ENCODE measurements at places on chromosomes 2 and 18.

DNA sequence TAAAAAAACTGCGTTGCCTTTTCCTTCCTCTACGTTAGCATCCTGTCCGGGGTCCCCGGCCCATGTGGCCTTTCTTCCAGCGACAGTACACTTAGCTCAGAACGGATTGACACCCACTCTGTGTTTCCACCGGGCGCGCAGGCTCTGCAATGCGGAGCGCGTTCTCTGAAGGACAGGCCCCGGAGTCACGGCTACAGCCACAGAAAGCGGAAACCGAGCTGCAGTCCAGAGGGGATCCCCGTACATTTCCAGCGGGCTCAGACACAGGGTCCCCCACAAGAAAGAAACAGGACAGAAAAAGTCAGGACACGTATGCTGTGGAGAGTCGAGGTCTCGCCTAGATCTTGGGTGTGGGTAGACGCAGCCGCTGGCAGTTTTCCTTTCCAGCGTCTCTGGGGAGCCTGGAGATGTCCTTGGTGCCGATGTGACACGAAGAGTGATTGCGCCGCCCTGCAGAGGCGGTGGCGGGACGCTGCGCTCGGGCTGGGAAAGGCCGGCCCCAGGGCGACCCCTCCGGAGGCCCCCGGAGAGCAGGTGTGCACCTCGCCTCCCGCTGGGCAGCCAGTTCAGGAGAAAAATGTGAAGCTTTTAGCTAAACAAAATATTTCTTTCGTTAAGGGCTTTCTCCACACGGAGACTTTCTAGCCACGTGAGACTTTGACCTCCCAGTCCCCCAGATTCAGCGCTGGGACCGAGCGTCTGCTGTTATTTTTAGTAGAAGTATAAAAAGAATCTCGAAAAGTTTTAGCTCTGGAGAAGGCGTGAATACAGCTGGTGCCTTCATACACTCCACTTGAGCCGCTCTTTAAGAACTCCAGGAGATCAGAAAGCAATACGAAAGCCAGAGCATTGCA, 1.3 kb upstream of the ACKR3 start:
- DNase-seq, result peak; percentile 60

DNA sequence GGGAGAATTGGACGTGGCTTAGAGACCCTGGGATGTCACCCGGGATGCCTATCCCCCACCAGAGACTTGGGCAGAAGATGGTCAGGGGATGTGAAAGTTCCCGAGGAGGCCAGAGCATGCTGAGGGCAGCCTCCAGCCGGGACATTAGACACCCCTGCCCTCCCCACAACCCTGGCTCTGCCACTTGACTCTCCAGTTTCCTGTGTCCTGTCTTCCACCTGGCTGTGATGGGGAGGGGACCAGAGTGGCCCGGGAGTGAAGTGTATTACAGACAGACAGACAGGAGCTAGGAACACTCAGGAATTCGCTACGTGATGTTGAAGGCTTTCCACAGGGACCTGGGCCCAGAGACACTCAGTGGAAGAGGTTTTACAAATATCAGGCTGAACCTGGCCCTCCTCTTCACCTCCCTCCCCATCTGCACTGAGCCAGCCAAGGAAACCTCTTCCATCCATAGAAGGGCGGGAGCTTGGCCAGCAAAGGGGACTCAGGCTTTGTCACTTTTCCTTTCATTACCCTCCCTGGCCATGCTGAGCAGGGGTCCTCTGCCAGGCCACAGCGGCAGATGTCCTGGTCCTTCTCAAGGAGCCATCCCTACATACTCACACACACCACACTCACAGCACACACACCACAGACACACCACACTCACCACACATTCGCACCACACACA, 60.7 kb downstream of the SDC1 start:
- DNase-seq, result no peak

DNA sequence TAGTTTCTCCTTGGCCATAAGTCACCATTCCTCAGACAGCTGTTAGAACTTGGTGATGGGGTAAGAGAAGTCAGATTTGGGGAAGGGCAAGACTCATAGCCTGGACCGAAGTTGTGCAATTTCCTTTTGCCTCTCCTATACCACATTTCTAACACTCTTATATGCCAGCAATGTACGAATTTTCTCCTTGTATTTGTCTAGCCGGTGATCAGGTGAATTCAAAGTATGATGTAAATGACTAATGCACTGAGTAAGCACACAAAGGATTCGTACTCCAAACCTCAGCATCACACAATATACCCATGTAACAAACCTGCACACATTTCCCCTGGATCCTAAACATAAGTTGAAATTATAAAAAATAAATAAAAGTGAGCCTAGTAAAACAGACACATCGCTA, 1143.5 kb upstream of the CELF4 start:
- DNase-seq, result no peak

GRCh38 chr2:173982918-173983317, 17.7 kb upstream of the SP3 start:
- no peak for DNase-seq

- no peak for DNase-seq
Measured at GRCh38 chr2:150409196-150409595, 78.3 kb downstream of the RND3 start.

DNA sequence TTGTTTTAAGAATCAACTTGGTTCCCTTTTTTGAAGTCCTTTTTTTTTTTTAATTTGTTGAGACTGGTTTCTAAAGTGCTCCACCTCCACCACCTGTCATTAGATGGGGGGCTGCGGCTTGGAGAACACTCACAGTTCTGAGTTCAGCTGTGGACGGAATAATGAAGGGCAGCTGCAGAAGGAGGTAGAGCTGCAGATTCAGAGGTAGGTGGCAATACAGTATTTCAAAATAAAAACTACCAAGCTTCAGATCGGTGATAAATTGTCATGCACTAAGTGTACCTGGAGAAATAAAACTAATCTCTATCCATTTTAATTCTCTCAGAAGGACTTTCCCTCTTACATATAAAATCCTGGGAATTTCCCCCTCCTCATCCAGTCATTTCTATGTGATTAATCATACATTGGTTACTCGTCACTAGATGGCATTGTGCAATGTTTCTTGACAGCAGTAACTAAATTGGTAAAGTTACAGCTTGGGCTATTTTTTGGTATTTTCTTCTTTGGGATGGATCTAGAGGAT, 81.1 kb upstream of the SLC39A10 start:
- DNase-seq, result peak; percentile 30

GRCh38 chr2:98654699-98655495, 46.5 kb downstream of the UNC50 start:
- peak; percentile 42 for DNase-seq

GRCh38 chr2:7748717-7749415, 831.7 kb downstream of the RNF144A start:
- no peak for DNase-seq
